ENCODE measurements at places on chromosomes 1 and 21.

DNA sequence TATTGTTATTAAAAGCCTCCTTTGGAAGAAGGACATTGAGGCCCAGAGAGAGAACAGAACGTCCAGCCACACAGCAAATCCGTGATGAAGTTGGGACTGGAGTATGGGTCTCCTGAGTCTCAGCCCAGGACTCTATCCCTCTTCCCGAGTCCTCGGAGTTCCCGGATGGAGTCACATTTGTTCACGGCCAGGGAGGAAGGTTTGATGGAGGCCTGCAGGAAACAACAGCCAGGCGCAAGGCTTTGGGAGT lies 357 bp upstream of the TXLNA start:
- DNase-seq, result no peak

GRCh38 chr1:170296642-170297041 lies 150.9 kb downstream of the NTMT2 start:
- no peak for DNase-seq

DNA sequence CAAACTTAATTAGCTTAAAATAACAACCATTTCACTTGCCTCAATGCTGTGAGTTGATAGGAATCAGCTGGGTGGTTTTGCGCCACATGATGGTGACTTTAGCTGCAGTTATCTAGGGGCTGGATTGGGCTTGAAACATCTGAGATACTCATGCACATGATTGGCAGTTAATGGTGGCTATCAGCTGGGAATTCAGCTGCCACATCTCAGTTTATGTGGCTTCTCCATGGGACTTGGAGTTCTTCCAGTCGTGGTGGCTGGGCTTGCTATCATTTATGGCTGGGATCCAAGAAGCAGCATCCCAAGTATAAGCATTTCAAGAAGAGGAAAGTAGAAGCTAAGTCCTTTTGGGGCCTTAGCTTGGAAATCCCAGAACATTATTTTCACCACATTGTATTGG lies 36.4 kb downstream of the PDC start:
- no peak for DNase-seq

- no peak for DNase-seq
Observed at GRCh38 chr1:60657926-60658325, 424.4 kb upstream of the NFIA start.

- DNase-seq, result no peak
Observed at GRCh38 chr1:6349254-6349943, 44.2 kb downstream of the ACOT7 start.

- DNase-seq, result peak; percentile 76
Observed at GRCh38 chr1:15046487-15047165, 106.9 kb upstream of the TMEM51 start.

DNA sequence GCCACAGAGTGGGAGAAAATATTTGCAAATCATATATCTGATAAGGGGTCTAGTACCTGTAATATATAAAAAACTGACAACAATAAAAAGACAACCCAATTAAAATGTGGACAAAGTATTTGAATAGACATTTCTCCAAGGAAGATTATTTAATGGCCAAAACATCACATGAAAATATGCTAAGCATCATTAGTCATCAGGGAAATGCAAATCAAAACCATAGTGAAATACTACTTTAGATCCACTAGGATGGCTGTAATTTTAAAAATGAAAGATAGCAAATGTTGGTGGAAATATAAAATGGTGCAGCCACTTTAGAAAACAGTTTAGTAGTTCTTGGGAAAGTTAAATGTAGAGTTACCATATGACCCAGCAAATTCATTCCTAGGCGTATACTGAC lies 118.7 kb upstream of the KIF26B start:
- no peak for DNase-seq

DNA sequence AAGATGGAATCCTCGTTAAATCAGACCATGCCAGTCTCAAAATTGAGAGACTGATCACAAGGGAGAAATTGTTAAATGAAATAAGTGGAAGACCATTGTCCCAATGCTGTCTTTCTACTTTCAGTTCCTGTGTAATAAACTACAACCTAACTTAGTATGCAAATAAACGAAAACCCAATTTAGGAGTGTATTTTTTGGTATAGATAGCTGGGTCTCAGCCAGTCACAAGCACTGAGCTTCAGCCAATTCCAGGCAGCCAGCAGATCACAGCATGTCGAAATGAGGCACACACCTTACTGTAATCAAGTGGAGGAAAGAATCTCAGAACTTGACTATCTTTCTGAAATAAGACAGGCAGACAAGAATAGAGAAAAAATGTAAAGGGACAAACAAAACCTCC lies 33.0 kb upstream of the VN1R5 start:
- DNase-seq, result no peak

GRCh38 chr21:15138490-15138889 lies 73.7 kb upstream of the NRIP1 start:
- no peak for DNase-seq

DNA sequence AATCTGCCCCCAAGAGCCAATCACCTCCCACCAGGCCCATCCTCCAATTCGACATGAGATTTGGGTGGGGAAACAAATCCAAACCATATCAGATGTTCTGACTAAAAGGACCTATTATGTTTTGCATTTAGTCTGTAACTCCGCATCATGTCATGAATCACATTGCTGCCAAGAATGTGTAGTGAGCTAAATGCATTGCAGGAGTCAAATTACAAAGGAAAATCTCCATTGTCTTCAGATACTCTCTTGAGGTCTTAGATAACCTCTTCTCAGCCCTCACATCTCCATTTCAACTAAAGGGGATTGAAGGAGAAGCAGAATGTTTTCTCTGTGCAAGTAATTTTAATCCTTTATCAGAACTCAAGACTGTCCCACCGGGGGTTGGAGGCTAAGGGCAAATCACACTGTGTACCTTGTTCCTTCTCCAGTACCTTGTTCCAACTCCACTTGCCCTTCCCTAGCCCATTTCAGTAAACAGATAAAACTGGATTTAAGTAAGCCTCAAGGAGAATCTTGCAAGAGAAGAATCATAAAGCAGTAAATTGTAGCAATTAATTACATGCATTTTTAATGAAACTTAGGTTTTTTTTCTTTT lies 34.1 kb downstream of the EXTL2 start:
- peak; percentile 56 for DNase-seq

- peak; percentile 94 for DNase-seq
Observed at GRCh38 chr1:163168053-163168452, 34.7 kb downstream of the RGS5 start.

DNA sequence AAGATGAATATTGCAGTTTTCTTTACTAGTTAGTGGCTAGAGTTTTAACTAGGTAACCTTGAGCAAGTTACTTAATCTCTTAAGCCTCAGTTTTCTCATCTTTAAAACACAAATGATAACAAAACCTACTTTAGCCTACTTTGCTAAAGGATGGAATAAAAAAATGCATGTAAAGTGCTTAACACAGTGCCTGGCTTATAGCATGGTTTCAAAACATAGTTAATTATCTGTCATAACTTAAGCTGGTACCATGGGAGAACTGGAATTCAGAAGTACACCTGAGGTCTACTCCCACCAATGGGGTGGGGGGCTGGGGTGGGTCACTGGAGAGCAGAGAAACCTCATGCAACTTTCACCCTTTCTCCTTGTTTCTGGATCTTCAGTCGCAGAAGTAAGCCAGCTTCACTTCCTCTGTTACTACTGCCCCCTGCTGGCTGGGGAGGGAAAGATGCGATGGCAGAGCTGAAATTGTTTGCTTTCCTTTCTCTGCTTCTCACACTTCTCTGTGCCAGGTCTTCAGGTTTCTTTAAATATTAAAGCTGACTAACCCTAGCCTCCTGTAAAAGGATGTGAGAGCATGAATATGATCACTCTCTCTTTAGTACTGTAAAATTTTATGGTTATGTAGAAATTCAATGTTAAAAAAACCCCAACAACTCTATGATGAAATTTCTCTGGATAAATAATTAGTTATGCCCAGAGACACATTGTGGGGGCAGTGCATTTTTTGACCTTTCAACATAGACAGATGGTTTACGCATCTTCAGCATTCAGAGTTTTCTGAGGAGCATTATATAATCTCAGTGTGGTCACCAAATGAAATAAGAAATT lies 324.2 kb downstream of the HLX start:
- peak; percentile 66 for DNase-seq

DNA sequence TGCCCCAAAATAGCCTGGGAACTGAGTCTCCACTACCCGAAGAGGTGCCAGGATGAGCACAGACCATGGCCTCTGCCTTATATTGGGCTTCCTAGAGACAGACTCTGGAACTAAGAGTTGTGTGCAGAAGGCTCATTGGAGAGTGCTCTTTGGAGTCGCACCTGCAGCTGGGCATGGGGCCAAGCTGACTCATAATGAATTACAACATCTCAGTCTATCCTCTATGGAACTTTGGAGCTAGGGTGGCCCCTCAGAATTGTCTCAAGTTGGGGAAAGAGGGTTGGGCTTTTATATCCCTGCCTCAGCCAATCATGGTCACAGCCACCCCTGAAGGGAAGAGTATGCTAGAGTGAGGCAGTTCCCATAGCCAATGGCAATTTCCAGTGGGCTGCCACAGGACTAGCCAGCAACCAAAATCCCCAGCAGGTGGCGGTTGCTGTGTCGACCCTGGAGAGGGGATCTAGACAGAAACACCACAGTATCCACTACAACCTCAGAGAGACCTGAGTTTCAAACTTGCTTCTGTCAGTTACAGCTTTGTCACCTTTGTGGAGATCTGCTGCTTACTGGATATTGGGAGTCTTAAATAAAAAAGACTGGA lies 93.8 kb downstream of the DMRTA2 start:
- no peak for DNase-seq

GRCh38 chr1:16717336-16718098 lies 22.8 kb upstream of the RNU1-4 start:
- DNase-seq, result no peak

- DNase-seq, result no peak
Observed at GRCh38 chr1:113965703-113966412, 13.4 kb upstream of the OLFML3 start.

DNA sequence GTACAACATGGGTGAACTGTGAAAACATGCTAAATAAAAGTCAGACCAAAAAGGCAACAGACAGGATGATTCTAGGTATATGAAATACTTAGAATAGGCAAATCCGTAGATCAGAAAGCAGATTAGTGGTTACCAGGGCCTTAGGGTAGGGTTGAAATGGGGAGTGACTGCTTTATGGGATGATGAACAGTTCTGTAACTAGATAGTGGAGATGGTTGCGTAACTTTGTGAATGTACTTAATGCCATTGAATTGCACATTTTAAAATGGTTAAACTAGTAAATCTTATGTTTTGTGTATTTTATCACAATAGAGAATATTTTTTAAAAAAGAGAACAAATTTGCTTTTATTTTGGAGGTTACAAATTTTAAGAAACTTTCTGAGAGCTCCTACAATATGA lies 17.4 kb downstream of the ZNF326 start:
- no peak for DNase-seq

GRCh38 chr1:221711063-221711577 lies 30.8 kb downstream of the DUSP10 start:
- no peak for DNase-seq

GRCh38 chr1:109595531-109595930 lies 23.9 kb downstream of the GNAT2 start:
- no peak for DNase-seq

GRCh38 chr1:174060090-174060489 lies 37.9 kb upstream of the RC3H1 start:
- DNase-seq, result no peak

- DNase-seq, result no peak
Observed at GRCh38 chr1:71717186-71717585, 565.2 kb downstream of the NEGR1 start.

Data from astrocyte of the cerebellum (primary cell).